Activated CD4-positive, alpha-beta T cell treated with anti-CD3 and anti-CD28 coated beads for 1 hour (primary cell): ENCODE measurements at places on chromosomes 1 and 21.

DNA sequence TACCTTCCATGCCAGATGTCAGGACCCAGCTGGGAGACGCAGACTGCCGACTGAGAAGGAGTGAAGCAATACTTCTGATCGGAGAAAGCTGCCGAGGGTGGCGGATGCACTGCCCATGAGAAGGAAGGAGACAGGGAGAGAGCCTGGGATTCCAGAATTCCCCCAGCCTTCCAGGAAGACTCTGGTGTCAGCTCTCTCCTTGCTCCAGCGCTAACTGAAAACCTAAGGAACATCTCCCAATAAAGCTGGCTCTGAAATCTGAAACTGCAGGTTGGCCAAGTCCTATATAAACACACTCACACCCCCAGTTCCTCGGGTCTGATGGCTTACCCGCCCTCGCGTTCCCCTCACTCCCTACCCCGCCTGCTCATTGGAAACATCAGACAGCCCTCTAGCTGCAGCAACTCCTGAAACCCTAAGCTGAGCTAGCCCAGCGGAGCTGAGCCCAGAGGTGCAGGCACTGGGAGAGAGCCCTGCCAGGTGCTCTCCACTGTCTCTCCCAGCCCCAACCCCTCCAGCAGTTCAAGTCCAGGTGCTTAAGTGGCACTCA, 52.3 kb downstream of the PLEKHA6 start:
- DNase-seq = no peak

DNA sequence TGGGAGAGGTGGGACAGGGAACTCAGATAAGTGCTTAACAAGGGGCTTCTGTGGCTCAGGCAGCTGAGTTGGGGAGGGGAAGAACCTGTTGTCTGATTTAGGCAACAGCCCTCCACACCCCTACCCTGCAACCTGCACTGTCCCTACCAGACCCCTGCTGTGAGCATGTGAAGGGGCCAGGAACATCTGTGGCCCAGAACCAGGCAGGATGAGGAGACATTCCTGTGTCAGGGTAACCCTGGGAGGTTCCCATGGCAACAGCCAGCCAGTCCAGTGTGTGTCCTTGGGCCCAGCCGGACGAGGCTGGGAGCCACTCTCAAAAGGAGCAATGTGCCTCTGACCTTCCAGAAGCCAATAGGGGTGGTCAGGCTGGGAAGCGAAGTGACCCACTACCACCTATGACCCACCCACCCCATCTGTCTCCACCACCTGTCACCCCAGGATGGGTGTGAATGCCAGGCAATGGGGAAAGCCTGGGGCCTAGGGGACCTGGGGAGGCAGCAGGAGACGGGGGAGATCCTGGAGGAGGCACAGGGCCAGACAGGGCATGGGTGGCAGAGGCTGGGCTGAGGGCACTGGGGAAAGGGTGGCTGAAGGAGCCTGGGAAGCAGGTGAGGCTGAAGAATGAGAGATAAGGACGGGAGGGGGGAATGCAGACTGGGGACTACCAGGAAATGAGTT, 5.0 kb upstream of the PMVK start:
- no peak for DNase-seq

GRCh38 chr21:21458124-21458631, 460.0 kb downstream of the NCAM2 start:
- no peak for DNase-seq

GRCh38 chr1:76225526-76225925, 151.0 kb downstream of the ST6GALNAC3 start:
- DNase-seq = no peak

GRCh38 chr21:17466166-17466565, 46.7 kb upstream of the CXADR start:
- no peak for DNase-seq

GRCh38 chr1:36624466-36624865, 141.8 kb upstream of the CSF3R start:
- no peak for DNase-seq

- no peak for DNase-seq
Observed at GRCh38 chr1:87224201-87224600, 104.5 kb upstream of the LMO4 start.

DNA sequence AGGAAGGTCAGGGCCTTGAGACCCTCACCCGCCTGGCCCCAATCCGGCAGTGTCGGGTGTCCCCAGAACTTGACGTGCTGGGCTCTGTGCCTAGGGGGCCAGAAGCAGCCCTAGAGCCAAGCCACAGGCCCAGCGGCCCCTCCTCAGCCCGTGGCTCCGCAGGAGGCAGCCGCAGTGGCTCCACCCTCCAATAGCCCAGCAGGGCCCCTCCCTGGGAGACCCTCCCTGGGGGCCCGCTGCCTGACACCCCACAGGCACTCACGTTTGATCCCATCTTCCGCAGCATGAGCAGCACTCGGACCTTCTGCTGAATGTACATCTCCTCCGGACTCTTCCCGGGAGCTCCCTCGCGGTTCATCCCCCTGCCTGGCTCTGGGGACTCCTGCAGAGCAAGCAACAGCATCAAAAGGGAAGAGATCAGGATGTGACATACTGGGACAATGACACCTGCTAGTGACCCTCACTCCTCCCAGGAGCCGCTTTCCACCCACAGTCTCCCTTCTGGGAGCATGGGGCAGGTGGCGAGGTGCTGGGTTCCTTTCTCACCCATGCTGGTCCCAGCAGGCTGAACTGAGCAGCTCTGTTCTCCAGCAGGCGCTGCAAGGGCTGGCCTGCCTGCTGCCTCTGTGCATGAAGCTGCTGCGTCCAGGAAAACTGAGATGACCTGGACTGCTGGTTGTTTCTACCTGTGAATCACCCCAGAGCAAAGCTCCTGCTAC, 38.2 kb downstream of the CTNNBIP1 start:
- no peak for DNase-seq

GRCh38 chr1:153685544-153686340, 7.3 kb downstream of the NPR1 start:
- DNase-seq = no peak

DNA sequence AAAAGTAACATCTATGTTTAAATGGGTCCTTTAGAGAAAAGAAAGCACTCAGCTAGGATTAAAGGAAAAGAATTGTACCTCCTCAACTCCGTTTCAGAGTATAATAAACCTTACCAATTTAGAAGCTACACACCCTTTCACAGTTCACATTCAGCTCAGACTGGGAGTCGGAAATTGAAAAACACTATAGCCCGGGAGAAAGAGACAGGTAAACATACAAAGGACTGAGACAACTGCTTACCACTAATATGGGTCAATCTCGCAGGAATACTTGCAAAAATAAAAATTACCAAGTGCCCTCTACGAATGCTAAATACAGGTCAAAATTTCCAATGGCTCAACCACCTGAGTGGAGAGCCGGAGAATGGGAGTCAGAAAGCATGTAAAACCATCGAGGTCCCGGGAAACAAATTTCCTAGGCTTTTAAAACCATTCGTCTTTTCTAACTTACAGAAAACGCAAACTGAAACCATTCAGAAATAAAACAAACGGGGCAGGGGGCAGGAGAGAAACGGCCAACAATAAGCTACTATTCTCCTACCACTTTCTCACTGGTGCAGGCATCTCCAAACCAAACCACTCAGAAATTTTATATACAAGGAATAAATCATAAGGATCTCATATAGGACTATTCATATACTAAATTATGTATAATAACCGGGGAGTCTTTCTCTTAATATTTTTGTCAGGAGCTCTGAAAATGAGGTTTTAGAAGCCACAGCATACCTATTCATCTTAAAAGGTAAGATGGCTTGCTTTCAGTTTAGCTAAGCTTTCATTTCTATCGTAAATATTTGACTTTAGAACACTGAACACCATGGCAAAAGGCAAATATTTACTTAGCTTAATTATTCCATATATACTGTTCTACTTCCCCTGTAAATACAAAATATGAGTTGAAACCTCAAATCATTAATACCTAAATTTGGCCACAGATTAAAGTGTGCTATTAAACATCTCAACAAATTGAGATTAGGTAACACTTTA, 136.5 kb downstream of the RERE start:
- no peak for DNase-seq

DNA sequence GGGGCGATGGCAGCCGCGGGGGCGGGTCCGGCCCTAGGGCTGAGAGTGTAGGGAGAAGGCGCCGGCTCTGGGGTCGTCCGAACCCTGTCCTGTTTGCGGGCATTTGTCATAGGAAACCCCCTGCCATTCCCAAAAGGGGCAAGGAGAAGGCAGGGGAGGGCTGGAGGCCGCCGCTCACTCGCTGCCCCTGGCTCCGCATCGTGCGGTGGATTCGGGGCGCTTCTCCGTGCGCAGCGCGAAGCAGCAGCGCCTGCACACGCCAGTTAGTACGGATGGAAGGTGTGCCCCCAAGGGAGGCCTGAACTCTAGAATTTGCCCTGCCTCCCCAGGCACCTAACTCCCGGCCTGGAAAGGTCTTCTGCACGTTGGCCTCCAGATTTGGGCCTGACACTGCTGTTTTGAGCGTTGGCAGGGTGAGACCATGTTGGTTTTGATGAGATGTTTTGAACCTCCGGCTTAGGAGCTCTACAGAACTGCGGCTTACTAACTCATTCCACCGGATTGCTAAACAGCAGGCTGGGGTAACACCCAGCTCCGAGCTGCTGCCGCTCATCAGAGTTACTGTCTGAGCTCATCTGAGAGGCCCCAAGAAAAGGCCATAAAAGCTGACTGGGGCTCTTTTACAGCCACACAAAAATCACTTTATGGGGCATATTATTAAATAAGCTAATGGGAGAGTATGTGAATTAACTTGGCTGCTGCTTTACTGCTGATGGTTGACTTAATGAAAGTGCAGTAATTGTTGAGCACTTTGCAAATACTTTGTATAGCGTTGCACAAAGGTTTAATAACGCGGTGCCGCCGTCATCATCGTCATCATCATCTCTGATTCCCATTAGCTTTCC, 987 bp downstream of the GPR137B start:
- DNase-seq = no peak

DNA sequence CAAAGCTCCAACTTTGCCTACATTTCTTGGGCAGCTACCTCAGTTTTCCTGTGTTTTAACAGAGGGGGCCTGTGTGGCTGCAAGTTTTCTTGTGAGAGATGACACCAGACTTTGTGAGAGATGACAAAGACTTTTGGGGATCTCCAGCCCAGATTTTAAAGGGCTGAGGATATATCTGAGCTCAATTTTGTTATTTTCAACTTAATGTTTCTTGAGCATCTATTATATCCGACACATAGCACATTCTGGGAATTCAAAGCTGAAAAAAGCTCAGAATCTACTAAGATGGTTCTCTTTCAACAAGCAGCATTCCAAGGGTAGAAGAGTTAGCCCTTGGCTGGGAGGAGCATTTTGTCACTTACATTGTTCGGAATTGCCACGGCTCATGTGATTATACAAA, 53.4 kb upstream of the PTGFRN start:
- DNase-seq = no peak

GRCh38 chr1:91783423-91784170, 102.4 kb downstream of the TGFBR3 start:
- DNase-seq = no peak

DNA sequence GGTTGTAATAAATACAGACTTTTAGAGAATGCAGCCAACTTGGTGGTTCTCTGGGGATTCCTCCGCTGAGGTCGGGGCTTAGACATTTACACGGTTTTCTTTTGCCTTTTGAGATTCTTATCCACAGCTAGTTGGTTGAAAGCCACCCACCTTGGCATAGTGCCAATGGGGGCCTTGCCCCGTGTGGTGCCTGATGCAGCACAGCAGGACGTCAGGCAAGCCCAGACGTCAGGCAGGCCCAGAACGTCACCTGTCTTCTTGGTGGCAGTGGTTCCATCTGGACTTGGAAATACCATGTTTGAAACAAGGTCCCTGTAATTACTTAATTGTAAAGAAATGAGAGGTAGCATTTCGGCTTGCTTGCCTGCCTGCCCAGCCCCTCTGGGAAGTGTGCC, 78.5 kb downstream of the GALNT2 start:
- no peak for DNase-seq

- DNase-seq = no peak
Observed at GRCh38 chr1:15902882-15903281, 55.4 kb downstream of the SPEN start.

- DNase-seq = no peak
Observed at GRCh38 chr1:200960236-200960947, 63.1 kb downstream of the KIF21B start.
